Activated T-cell treated with anti-CD3 and anti-CD28 coated beads, Interleukin-2, amount 50 U/mL, for 72 hours (primary cell): ENCODE measurements at places on chromosomes 3 and 15. TPM values are rescaled to one million over a fixed set of nuclear protein-coding genes. Genes with fewer than 3 reads are reported as not detected.

The SKIL gene
- 37.3 TPM for total RNA-seq

The CLDN1 gene
- 1.6 TPM for total RNA-seq

The HYAL3 gene
- total RNA-seq, result 6.7 TPM

The TNK2 gene
- 112 TPM for total RNA-seq

The AGTR1 gene
- not detected for total RNA-seq

The NPAP1 gene
- not detected for total RNA-seq

The GPR27 gene
- total RNA-seq, result 0.90 TPM

The LAMB2 gene
- 0.39 TPM for total RNA-seq

The CCK gene
- total RNA-seq, result not detected

The GHSR gene
- total RNA-seq, result not detected

- no peak for DNase-seq
Observed at GRCh38 chr3:194804796-194805195, 119.1 kb downstream of the FAM43A start.

DNA sequence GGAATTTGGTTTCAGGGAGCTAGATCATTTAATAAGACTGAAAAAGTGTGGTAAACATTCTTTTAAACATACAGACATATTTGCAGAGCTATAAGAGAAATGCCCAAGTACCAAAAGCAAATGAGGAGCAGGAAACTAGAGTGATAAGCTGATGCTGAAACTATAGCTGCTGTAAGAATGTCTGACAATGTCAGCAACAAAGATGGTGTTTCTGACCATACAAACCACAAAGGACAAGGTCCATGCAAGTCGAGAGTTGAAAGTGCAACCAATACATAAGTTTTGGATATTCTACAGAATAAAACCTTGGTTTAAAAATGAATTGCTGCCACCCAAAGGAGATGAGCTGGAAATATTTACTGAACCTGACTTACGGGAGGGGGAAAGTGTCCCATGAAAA, 610.2 kb downstream of the TBL1XR1 start:
- DNase-seq, result no peak

DNA sequence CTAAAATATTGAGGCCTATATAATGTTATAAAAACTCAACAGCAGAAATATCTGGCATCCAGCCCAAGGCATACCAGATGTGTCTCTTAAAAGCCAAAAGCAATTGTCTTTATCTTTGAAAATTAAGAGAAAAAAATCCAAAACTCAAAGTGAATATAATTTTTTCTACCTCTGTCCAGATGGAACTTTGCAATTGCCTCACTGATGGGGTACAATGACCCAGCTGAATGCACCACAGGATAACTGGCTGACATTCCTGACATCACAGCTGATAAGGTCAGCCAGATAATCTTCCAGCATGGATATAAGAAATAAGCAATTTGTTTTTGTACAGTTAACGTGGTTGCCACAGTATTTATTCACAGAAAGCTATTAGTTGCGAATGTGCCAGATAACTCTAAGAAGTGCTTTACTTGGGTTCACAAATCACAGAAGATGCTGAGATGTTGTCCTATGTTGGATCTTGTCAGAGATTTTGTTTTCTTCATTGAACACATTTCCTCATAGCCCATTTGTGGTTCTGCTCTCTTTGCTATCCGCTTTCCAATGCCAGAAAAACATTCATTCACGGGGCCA, 566.9 kb upstream of the CCDC54 start:
- DNase-seq, result no peak

GRCh38 chr15:94584833-94585244, 353.5 kb downstream of the MCTP2 start:
- DNase-seq, result peak; percentile 75

DNA sequence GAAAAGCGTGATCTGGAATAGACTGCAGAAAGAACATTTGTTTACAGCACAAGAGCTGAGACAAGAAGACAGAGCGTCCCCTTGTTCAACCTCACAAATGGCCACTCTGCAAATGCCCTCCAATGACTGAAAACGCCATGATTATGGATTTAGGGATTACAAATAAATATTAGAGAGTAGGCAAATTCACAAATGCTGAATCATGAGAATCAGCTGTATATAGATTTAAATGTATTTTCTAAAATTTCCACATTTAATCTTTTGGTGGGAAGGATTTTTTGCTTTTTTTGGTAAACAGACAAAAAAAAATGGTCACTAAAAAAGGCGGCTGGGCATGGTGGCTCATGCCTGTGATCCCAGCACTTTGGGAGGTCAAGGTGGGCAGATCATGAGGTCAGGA, 10.6 kb upstream of the POLG start:
- DNase-seq, result no peak

DNA sequence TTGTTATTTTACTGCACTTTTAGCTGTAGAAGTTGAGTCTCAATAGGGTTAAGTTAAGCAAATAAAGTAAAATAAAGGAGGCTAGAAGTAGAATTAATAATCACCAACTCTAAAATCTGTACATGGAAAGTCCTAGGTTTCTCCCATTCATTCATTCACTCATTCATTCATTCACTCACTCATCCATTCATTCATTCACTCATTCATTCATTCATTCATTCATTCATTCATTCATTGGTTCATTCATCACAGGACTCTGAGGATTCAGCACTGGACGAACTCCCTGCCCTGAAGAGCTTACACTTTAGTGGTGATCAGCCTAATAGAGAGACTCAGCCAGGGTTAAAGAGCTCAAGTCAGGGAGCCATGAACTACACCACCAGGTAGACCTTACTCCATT, 4.5 kb upstream of the LSG1 start:
- no peak for DNase-seq

- no peak for DNase-seq
Observed at GRCh38 chr15:60110909-60111308, 106.8 kb downstream of the FOXB1 start.

GRCh38 chr15:51262463-51262862, 75.9 kb downstream of the CYP19A1 start:
- DNase-seq, result no peak

DNA sequence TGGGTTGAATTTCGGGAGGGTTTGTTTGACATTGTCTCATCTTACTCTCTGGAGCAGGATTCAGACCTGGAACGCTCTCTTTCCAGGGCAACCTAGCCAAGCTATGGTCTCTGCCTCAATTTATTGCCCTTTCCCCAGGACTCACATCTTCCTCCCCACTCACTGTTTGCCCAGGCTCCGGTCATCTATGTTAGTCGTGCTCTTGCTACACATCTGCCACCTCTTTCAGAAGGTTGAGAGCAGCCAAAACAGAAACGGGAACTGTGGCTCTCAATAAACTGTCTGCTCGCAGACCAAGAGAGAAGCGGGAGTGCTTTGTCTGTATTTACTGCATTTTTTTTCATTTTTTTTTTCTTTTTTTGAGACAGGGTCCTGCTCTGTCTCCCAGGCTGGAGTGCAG, 81.6 kb downstream of the ST6GAL1 start:
- DNase-seq, result no peak

DNA sequence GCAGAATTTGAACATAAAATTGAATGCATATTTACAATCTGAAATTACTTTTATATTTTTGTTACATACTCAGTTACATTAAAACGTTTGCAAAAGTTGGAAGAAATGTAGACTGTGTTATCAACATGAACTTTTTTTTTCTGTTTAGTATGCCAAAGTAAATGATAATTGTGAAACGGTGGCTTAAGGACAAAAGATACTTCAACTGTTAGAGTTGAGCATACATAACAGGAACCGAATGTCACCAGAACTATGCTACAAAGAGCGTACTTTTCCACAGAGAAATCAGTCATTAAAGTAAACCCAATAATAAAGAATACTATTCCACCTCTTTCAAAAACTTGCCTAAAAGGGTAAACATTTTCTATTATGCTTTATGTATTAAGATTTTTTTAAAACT, 14.3 kb upstream of the DHX36 start:
- DNase-seq, result no peak

- DNase-seq, result no peak
Observed at GRCh38 chr3:131619821-131620220, 117.0 kb upstream of the MRPL3 start.

- DNase-seq, result no peak
Observed at GRCh38 chr15:65953622-65954021, 84.3 kb downstream of the RAB11A start.

- DNase-seq, result no peak
Observed at GRCh38 chr3:138203938-138204337, 16.8 kb downstream of the ARMC8 start.

GRCh38 chr15:78977091-78977571, 32.3 kb upstream of the CTSH start:
- DNase-seq, result no peak

DNA sequence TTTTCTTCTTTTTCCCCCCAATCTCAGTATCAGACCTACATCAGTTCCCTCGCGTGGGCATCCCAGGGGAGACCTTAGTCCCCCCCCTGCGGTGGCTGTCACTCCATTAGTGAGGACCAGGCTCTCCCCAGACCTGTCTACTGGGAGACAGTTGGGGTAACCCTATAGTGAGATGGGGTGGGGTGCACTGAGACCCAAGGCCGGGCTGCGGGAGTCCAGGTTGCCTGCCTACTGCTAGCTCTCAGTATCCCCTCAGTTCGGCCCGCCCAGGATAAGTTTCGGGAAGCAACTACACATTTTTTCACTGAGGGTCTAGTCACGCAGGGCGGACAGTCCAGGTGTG, 671 bp upstream of the DCUN1D1 start:
- no peak for DNase-seq

DNA sequence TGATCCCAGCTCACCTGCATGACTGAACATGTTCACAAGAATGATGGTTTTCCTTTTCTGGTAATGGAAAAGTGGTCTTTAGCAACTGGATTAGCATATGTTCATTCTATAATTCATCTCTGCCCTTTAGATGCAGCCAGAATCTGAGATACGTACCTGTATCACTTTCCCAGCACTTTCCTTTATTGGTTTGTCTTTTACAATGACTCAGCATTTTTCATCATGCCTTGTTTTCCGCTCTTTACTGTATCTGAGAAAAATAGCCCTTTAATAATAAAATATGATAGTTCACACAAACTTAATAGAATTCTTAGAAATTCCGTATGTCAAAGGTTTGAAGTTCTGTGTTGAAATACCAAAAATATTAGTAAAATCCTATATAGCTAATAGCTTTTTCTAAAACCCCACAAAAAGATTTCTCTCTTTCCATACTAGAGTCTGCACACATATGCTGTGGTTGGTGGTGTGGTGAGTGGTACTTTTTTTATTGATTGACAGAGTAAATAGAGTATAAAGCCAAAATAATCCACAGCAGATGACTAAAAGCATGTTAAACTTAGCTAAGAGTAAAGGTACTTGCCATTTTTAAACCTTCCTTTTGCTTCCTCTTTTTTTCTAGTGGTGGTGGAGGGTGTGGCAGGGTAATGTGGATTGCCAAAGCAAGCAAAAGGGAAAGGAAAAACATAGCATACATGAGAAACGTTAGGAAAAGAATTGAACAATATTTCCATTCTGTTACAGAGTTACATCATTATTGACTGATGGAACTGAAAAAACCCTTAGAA, 328.9 kb upstream of the RBMS3 start:
- no peak for DNase-seq

DNA sequence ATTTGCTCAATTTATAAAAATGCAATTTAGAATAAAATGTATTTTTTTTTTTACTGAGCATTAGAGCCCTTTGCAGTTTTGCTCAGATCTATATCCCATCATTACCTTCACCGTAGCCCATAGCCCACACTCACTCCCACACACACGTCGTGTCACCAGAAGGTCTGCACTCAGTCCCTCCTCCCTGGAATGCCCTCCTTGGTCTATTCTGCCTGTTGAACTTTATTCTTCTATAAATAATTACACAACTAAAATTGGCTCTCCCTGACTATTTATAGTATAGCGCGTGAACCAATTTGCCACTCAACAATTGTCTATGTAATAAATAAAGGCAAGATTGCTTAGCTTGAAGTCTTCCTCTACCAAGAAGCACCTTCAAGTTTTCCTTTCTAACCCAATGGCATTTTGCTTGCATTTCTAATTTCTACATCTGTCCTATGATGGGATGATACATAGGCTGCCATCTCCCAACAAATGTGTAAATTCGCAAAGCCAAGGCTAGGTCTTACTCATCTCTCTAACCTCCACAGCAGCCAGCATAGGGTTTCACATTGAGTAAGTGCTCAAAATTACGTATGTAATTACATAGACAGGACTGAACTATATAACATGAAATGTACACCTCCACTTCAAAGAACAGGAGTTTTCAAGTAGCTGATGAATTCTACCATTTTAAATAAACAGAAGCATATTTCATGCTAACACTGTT, 172.0 kb upstream of the HES1 start:
- peak; percentile 64 for DNase-seq

DNA sequence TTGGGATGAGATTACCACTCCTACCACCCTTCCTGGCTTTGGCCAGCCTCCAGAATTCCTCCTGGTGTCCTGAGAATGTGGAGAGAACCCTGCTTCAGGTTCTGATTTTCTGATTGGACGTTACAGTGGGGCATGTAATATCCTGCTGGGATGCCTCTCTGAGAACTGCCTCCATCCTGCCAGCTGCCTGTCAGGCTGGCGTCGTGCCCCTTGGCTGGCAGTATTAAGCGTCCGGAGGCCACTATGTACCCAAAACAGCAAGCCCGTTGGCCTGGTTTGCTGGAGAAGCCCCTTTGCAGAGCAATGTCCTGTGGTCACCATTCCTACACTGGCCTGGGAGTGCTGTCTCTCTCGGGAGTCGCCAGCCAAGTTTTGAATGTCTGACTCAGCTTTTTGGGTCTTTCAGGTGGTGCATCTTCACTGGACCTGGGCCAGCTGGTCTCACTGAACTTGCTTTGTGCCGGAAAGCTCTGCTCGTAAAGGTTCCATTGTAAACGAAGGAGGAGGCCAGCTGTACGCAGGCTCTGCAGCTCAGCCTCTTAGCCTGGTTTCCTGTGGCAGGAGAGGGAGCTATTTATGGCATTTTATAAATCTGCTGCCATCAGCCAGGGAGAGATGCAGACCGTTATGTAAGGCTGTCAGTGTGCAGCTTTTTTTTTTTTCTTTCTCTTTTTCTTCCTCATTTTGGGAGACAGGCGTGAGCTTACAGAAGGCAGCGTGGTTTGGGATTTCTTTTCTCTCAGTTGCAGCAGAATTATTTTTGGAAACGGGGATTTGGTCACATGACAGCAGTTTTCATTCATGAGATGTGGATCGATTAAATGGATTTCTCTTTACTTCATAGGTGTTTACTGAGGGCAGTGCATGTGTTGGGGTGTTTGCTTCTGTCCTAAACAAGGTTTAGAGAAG, 19.0 kb upstream of the TRAK1 start:
- DNase-seq, result no peak

DNA sequence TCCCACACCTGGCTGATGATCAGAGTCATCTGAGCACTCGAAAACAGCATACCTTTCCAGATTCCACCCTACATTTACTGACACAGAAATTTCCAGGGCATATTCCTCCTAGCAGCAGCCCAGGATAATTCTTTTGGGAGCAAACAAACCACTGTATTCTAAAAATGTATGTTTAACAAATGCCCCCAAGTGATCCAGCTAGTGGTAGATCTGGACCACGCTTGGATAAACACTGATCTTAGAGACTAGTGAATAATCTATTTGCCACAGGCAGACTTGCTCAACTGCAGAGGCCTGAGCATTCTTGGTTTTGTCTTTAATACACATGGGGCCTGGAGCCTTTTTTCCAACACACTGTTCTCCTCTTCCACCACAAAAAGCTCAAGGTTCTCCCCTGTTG, 89.6 kb downstream of the TM4SF4 start:
- DNase-seq, result no peak
